ENCODE measurements at places on chromosomes 6 and 20.

GRCh38 chr20:59398537-59399205 lies 98.3 kb downstream of the EDN3 start:
- DNase-seq: no peak

DNA sequence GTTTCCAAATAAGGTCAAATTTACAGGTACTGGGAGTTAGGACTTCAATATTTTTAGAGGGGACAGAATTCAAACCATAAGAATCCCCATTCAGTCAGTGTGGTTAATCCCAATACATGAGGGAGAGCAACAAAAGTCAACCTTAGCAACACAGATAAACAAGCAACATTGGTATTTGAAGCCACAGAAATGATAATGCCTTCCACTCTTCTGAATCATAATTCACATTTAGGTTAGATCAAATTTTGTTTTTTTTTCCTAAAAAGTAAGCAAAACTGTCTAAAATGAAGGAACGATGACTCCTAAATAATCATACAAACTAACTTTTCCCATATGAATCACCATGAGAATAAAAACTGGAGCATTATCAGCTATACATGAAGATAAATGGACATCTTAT lies 246.0 kb upstream of the TENT5A start:
- DNase-seq: no peak

DNA sequence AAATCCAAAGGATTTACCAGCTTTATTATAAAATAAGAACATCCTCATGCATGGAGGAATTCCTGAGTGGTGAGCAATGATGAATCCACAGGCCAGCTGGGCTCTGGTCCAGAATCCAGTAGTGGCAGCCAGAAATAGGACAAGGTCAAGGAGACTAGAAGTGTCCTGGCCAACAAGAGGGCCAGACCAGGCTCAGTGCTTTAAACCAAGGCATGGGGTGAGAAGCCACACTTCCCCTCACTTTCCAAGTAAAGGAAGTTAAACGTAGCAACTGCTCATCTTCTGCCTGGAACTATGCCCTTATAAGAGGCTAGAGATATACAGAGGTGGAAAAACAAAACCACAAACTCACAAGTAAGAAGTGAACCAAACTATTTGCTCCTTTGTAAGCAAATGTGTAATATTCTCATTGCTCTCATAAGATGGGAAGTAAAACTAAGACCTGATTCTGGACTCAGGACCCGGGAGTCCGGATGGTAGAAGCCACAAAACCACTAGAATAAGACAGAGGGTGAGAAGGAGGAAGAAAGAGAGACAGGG lies 253.2 kb downstream of the UST start:
- DNase-seq: no peak

- no peak for DNase-seq
Measured at GRCh38 chr6:75419416-75419815, 74.2 kb downstream of the FILIP1 start.

GRCh38 chr6:19723545-19723944 lies 113.6 kb upstream of the ID4 start:
- no peak for DNase-seq

DNA sequence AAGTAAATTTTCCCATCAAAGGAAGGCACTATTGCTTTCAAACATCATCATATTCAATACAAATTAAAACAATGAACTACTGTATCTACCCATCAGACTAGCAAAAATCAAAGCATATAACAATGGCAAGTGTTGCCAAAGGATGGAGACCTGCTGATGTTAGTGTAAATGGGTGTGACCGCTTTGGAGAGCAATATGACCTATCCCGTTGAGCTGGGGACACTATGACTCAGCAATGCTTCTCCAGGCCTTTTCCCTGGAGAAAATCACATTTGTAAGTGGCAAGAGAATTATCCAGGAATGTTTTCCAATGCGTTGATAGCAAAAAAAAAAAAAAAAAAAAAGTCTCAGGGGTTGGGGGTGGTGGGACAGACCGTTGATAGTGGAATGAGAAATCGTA lies 46.1 kb downstream of the PHACTR3 start:
- no peak for DNase-seq

GRCh38 chr6:89853068-89853467 lies 23.4 kb downstream of the CASP8AP2 start:
- no peak for DNase-seq

GRCh38 chr20:16295534-16295933 lies 277.7 kb downstream of the KIF16B start:
- DNase-seq: no peak

DNA sequence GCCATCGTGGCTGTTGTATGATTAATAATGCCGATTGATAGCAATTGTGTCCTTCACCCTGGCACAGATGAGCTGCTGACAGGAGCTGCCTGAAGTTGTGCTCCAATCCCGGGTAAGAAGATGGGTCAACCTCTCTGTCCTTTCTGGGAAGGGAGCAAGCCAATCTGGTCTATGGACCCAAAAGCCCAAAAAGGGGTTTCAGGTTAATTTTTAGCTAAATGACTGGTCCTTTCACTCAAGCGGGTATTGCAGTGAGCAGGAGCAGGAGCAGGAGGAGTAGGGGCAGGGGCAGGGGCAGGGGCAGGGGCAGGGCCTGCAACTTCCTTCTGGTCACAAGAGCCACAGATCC lies 164.8 kb downstream of the TAF4 start:
- DNase-seq: no peak
